Smooth muscle cell of the brain vasculature (primary cell): ENCODE measurements at places on chromosomes 1 and 21.

- no peak for DNase-seq
Observed at GRCh38 chr1:8465013-8465412, 147.1 kb downstream of the SLC45A1 start.

- no peak for DNase-seq
Observed at GRCh38 chr21:38950435-38951094, 144.8 kb downstream of the ETS2 start.

- DNase-seq = no peak
Observed at GRCh38 chr1:8284127-8284526, 33.8 kb upstream of the SLC45A1 start.

- DNase-seq = no peak
Observed at GRCh38 chr1:159914252-159915018, 10.9 kb downstream of the TAGLN2 start.
